Cortex of kidney (tissue), 1 donor: ENCODE measurements at places on chromosomes 5 and 9.

GRCh38 chr9:78029551-78030295 lies 1.9 kb downstream of the GNAQ start:
- DNase-seq, result no peak

GRCh38 chr9:92764381-92764987 lies at the start of gene BICD2:
TSS of gene BICD2 (minus strand) at chr9:92764833. CDS start at chr9:92764744, 89 bp downstream.
- DNase-seq, result no peak

DNA sequence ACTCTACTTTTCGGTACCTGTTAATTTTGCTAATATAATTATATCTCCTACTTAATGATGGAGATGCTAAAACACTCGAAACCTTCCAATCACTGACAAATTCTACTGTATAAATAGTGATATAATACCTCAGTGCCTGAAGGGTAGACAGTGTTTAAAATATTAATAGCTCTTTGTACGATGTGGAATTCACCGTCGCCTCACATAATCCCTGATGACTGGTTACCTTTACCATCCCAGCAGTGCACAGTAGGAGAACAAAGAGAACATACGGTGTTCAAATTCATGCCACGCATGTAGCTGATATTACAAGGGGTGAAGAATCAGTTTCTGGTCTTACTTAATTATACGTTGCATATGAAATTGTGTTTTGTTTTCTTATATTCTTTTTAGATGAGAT lies 506.7 kb downstream of the CTNND2 start:
- DNase-seq, result no peak

DNA sequence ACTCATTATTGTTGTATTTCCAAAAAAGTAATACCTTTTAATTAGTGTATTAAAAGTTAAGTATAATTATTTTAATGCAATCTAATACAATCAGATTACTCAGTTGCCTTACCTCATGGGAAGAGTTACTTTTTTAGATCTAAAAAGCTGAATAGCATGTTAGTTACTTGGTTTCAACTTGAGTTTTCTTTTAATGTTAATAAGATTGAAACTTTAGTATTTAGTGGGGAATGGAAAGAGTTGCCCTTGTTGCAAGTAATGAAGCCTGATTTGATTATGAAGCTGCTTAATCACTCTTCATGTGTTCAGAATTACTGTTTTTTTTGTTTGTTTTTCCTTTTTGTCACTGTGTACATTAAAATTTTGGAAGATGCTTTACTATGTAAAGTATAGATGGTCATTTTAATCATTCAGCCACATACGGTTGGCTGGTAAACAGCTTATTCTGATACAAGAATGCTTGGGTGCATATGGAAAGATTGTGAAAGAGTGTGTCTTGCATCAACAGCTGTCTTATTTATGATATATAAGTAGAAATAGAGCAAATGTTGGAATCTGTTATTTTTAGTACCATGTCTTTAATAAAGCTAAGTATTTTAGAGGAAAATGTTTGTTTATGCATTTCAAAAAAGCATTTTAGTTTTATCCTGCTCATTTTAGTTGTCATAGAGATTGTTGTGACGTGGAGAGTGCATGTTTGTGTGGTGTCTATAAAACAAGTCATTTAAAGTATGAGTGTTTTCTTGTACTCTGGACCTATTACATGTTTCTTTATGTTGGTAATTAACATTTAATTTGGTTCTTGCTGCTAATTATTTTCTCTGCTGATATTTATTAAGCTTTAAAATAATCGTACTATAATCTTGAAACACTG lies 36.4 kb downstream of the SREK1 start:
- no peak for DNase-seq

GRCh38 chr5:80796846-80797245 lies 142.1 kb upstream of the DHFR start:
- DNase-seq, result no peak

GRCh38 chr5:14528926-14529325 lies 52.7 kb upstream of the OTULINL start:
- no peak for DNase-seq
